Activated T-cell treated with anti-CD3 and anti-CD28 coated beads, Interleukin-2, amount 50 U/mL, for 48 hours (primary cell): ENCODE measurements at places on chromosomes 5 and 9.

DNA sequence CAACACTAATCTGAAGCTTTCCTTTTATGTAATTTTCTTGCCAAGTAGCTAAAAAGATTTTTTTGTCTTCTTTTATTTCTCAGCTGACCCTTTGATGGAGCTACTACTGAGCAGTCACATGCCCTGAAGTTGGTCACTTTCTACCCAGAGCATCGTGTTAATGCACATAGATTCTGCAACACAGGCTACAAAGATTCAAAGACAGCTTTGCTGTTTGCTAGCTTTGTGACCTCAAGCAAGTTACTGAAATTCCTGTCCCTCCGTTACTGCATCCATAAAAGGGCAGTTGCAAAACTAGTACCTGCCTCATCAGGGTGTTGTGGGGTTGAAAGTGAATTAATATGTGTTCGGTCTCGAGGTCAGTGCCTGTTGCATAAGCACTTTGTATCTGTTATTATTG lies 179.9 kb downstream of the GAS1 start:
- DNase-seq = no peak

- DNase-seq = no peak
Measured at GRCh38 chr9:26264709-26265601, 586.7 kb upstream of the TUSC1 start.

- no peak for DNase-seq
Measured at GRCh38 chr5:126920291-126920690, 110.1 kb downstream of the MARCHF3 start.

- DNase-seq = peak; percentile 99
Measured at GRCh38 chr9:136410500-136411287, at the start of the genes ENTR1 and PMPCA. ENTR1 (minus strand) TSS chr9:136410614; CDS start chr9:136410397, 217 bp downstream. PMPCA (plus strand) TSS chr9:136410658; CDS start chr9:136410669, 11 bp downstream.

DNA sequence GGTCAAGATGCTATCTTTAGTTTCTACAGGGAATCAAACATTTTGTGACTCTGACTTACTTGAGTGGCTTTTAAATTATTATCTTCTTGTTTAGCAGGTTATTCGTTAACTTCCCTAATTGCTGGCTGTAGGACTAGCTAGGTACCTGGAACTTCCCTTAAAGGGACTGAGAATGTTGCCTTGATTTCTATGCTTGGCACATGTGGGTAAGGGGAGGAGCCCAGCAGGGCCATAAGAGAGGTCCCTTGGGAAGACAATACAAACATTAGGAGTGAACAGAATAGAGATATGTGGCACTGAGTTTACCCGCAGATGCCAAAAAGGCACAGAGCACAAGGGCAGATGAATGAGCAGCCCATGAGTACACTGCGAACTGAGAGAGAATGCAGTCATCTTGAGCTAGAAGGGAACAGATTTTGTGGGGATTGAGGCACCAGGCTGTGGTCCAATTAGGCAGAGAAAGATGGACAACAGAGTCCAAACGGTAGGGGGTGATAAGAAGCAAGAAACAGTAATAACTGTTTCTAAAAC lies 9.8 kb downstream of the CKMT2 start:
- no peak for DNase-seq

DNA sequence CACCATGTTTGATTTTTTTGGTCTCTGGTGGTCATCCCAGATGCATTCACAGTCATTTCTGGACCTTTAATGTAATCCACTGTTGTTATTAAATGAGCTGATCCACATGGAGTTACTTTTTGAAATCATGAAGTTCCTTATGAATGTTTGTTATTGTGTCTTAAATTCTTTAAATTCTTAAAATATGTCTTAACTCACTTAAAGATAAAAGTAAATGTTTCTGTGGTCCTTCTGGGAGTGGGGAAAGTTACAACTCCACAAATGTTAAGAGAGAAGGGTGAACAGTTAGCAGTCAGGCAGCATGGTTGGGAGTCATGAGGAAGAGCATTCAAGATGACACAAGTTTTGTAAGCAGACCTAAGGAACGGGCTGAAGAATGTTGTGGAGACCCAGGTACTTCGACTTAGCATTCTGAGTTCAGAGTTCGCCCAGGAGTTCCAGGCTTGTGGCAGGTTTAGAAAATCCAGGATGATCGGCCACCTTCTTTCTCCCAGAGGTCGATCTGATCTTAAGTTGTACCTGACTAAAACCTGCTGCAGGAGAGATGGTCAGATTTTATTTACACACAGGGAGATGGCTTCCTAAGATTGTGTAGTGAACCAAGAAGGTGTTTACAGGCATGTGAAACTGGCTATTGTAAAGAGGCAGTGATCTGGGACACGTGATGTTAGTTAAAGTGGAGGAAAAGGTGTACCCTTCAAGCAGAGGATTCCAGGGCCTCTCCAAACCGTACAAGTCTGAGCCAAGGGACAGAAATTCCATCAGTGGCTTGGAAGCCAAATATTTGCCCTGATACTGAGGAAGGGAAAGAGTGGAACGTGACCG lies 17.2 kb downstream of the SLC1A1 start:
- no peak for DNase-seq

DNA sequence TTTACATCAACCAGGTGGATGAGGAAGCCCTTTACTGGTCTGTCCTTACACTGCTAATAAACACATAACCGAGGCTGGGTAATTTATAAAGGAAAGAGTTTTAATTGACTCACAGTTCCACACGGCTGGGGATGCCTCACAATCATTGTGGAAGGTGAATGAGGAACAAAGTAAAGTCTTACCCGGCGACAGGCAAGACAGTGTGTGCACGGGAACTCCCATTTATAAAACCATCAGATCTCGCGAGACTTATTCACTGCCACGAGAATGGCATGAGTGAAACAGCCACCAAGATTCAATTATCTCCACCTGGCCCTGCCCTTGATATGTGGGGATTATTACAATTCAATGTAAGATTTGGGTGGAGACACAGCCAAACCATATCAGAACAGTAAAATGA lies 67.3 kb upstream of the GRAMD2B start:
- DNase-seq = no peak

- no peak for DNase-seq
Measured at GRCh38 chr5:173316339-173317020, 11.7 kb downstream of the STC2 start.
